CD4-positive, alpha-beta T cell (primary cell): ENCODE measurements at places on chromosomes 1 and 21.

- no peaks in the 10 kb centered on the region for H3K27me3 ChIP-seq
- no peak for DNase-seq
- no peaks in the 10 kb centered on the region for H3K4me1 ChIP-seq
- no peak overlapping the region for H3K27ac ChIP-seq
Observed at GRCh38 chr1:86016076-86016759, 140.4 kb downstream of the COL24A1 start.

- H3K4me3 ChIP-seq: no peak overlapping the region
- H3K4me1 ChIP-seq: no peaks in the 10 kb centered on the region
- no peak overlapping the region for H3K27ac ChIP-seq
- H3K36me3 ChIP-seq: no peaks in the 10 kb centered on the region
- no peak for DNase-seq
Observed at GRCh38 chr1:164588516-164589341, 29.7 kb downstream of the PBX1 start.

DNA sequence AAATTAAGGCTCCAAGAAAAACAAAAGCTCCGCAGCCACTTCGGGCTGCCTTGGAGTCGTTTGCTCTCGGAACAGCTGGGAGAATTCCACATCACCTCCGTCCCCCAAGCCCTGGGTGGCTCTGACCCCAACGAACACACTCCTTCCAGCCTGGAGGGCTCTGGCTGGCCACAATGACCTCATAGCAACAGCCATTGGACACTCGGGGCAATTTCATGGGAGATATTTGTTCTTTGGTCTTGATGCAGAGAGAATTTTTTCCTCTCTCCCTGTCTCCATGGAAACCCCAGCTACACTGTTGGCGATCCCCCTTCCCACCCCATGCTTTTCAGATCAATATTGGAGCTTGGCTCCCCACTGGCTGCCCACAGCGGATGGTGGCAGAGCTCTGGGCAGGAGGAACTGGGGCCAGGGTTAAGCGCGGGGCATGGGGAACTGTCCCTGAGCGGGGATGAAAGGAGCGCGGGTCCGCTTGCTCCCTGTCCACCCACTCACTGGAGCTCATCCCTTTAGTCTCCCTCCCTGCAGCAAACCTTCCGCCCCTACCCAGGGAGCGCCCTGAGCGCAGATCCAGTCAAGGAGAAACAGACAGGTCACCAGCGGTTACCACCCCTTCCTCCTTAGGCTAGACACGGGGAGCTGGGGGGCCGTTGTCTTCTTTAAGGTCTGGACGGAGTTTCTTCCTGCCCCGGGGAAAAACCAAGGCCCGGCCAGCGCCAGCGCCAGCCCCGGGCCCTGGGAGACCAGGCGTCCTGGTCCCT lies 1.2 kb downstream of the WNT4 start:
- H3K27ac ChIP-seq: no peak overlapping the region
- H3K27me3 ChIP-seq: peaks cover 42% of the 10 kb centered on the region
- no peaks in the 10 kb centered on the region for H3K36me3 ChIP-seq

- no peaks in the 10 kb centered on the region for H3K27me3 ChIP-seq
- peaks cover 28% of the 10 kb centered on the region for H3K36me3 ChIP-seq
- DNase-seq: peak; percentile 22
- no peak overlapping the region for H3K4me3 ChIP-seq
- H3K27ac ChIP-seq: no peak overlapping the region
Observed at GRCh38 chr1:25653558-25653957, 37.0 kb downstream of the MAN1C1 start.

DNA sequence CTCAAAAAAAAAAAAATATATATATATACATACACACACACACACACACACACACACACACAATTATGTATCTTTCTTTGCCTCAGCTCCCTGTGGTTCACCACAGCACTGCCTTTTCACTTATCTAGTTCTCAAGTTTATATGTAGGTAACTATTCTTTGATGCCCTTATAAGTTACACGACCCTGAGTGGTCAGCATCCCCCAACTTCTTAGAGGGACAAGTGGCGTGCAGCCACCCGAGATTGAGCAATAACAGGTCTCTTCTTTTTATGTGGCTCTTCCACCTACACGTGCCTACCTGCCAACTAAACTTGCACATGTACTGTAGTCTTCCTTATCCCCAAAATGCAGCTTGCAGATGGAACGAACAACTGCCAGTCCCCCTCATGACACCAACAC lies 120.8 kb downstream of the GABPA start:
- no peak overlapping the region for H3K27ac ChIP-seq
- peaks cover 2% of the 10 kb centered on the region for H3K27me3 ChIP-seq
- H3K4me3 ChIP-seq: no peak overlapping the region
- DNase-seq: no peak

- H3K27ac ChIP-seq: peak within 1 kb of the TSS; percentile 61
- DNase-seq: peak; percentile 97
- H3K27me3 ChIP-seq: no peaks in the 10 kb centered on the region
- H3K36me3 ChIP-seq: peaks cover 34% of the 10 kb centered on the region
- H3K4me3 ChIP-seq: peak within 1 kb of the TSS; percentile 69
- H3K4me1 ChIP-seq: peaks cover 56% of the 10 kb centered on the region
Observed at GRCh38 chr1:1324524-1325287, at the start of the genes CPTP and INTS11. CPTP (plus strand) TSS chr1:1324802; CDS start chr1:1326911, 2,109 bp downstream. INTS11 (minus strand) TSS chr1:1324660; CDS start chr1:1324608, 52 bp downstream.

GRCh38 chr1:67537667-67538018 lies 107.4 kb upstream of the SERBP1 start:
- H3K36me3 ChIP-seq: no peaks in the 10 kb centered on the region
- no peak for DNase-seq
- H3K4me3 ChIP-seq: no peak overlapping the region
- no peaks in the 10 kb centered on the region for H3K4me1 ChIP-seq
- H3K27ac ChIP-seq: no peak overlapping the region
- no peaks in the 10 kb centered on the region for H3K27me3 ChIP-seq

DNA sequence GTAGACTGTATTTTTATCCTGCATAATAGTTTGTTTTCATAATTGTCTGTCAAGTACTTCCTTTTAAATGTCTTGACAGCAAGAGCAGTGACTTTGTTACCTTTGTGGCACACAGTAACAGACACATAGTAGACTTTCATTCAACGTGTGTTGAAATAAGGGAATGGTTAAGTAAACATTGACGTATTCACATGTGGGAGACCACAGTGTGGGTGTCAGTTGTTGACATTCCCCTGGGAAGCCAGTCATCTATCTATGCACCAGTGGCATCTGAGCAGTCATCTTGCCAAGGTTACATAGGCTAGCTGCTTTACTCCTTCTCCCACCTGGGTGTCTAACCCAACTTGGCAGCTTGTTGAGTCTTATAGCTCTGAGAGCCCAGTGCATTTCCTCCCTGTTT lies 1.4 kb upstream of the NUP133 start:
- no peaks in the 10 kb centered on the region for H3K36me3 ChIP-seq
- no peak for DNase-seq
- H3K27me3 ChIP-seq: no peaks in the 10 kb centered on the region
- H3K4me3 ChIP-seq: no peak overlapping the region
- H3K27ac ChIP-seq: no peak overlapping the region

DNA sequence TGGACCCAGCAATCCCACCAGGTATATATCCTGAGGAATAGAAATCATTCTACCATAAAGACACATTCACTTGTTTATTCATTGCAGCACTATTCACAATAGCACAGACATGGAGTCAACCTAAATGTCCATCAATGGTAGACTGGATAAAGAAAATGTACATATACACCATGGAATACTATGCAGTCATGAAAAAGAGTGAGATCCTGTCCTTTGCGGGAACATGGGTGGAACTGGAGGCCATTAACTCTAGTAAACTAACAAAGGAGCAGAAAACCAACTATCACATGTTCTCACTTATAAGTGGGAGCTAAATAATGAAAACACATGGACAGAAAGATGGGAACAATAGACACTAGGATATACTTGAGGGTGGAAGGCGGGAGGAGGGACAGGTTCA lies 36.1 kb upstream of the PRKACB start:
- H3K36me3 ChIP-seq: no peaks in the 10 kb centered on the region
- no peak overlapping the region for H3K4me3 ChIP-seq
- no peaks in the 10 kb centered on the region for H3K4me1 ChIP-seq
- H3K27me3 ChIP-seq: no peaks in the 10 kb centered on the region

DNA sequence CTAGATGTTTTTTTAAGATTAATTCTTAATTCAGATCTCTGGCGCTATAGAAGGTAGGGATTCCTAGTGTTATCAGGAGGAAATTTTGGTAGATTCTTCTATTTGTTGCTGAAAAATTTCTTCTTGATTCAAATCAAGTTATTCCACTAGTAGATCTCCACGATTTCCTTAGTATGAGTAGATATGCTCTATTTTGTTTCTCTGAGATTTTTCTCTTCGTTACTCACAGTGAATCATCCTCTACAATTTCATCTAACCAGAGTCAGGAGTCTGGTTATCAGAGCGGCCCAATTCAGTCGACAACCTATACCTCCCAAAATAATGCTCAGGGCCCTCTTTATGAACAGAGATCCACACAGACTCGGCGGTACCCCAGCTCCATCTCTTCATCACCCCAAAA lies 18.8 kb upstream of the HAX1 start:
- no peak for DNase-seq
- H3K27me3 ChIP-seq: no peaks in the 10 kb centered on the region
- H3K27ac ChIP-seq: no peak overlapping the region
- H3K4me3 ChIP-seq: no peak overlapping the region

DNA sequence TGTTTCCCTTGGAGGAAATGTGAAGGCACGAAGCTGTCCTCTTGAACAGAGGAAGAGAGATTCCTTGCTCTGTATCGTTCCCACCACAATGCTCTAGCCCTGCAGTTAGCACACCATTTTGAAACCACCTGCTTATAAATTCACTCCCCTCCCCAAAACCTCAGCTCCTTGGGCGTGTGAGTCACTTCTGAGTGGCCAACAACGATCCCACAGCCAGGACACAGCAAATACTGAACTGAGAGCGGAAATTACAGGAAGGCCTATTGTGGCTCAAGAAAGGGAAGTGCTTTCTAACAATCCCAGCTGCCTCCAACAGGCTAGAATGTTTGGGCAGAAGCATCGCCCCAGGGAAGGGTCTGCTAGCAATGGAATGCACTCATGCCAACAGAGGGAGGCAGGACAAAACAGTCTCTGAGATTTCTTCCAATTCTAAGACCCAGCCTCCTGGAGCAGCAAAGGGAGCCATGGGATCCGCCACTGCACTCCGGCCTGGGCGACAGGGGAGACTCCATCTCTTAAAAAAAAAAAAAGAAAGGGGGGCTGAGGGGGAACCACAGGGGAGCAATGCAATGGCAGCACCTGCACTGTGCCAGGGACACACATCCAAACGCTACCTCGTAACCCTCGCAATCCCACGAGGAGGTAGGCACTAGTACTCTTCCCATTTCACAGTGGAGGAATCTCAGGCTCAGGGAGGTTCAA lies 1.9 kb downstream of the TMEM53 start:
- H3K4me3 ChIP-seq: no peak overlapping the region
- H3K4me1 ChIP-seq: peaks cover 31% of the 10 kb centered on the region
- no peaks in the 10 kb centered on the region for H3K36me3 ChIP-seq
- H3K27me3 ChIP-seq: no peaks in the 10 kb centered on the region
- DNase-seq: no peak

DNA sequence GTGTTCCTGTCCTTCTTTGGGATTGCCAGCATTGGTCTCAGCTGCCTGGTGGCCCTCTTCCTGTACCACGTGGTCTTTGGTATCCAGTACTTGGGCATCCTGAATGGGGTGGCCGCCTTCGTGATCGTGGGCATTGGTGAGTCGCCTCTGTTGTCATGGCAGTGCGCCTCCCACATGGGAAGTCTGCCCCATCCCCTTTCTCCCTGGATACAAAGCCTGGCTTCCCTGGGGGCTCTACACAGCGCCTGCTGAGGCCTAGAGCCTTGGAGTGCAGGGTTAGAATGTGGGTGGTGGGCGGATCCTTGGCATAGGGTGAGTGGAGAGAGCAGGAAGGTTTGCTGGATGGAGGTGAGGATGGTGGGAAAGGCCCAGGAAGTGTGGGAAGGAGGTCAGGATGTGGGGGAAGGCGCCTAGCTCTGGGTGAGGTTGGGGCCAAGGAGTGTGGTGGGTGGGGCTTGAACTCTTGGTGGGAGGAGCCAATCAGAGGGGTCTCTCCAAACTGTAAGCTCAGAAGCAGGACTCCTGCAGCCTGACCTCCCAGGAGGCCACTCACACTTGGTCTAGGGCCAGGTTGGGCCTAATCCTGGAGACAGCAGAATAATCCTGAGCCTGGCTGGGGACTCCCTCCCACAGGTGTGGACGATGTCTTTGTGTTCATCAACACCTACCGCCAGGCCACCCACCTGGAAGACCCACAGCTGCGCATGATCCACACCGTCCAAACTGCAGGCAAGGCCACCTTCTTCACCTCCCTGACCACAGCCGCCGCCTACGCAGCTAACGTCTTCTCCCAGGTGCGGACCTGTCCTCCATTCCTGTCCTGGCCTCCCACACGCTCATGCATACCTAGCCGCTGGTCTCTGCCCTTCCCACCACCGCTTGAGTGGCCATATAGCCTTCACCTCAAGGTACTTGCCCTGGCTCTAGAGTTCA lies 36.7 kb downstream of the DISP3 start:
- H3K4me1 ChIP-seq: no peaks in the 10 kb centered on the region
- no peak for DNase-seq
- no peaks in the 10 kb centered on the region for H3K36me3 ChIP-seq
- no peak overlapping the region for H3K27ac ChIP-seq
- no peaks in the 10 kb centered on the region for H3K27me3 ChIP-seq
- H3K4me3 ChIP-seq: no peak overlapping the region

- H3K4me1 ChIP-seq: peaks cover 23% of the 10 kb centered on the region
- peak overlapping the region; percentile 38 for H3K4me3 ChIP-seq
- DNase-seq: peak; percentile 54
- no peaks in the 10 kb centered on the region for H3K36me3 ChIP-seq
- no peaks in the 10 kb centered on the region for H3K27me3 ChIP-seq
Observed at GRCh38 chr1:65001231-65001792, 35.0 kb upstream of the JAK1 start.

DNA sequence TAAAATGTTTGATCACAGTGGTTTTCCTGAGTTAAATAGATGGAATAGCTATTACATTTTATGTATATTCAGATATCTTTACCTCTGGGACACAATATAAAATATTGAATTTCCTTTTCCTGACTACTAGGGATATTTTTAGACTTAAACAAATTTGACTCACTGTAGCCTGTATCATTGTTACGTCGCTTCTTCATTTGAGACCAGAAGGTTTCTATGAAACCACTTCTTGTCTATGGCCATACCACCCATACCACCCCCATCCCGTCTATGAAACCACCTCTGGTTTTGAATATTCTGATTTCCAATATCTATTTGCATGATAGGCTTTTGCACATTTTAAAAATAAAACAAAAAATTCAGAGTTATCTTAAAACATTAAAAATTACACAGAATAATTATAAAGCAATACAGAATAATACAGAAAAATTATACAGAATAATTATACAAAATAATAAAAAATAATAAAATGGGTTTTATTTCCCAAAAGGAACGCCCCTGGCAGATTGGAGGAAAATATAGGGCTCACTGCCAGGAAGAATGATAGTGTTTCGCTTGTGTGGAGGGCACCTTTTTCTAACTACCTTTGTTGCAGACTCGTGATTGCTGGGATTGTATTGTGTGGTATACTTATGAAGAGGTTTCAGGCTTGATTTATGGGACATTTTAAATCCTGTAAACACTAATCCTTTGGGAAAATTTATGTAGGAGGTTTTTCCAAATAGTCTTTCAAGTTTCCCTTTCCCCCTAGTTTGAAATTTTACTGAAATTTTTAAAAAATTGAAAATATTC lies 4.7 kb downstream of the SPEN start:
- no peak overlapping the region for H3K4me3 ChIP-seq
- no peaks in the 10 kb centered on the region for H3K27me3 ChIP-seq
- H3K4me1 ChIP-seq: peaks cover 28% of the 10 kb centered on the region
- no peak overlapping the region for H3K27ac ChIP-seq
- no peaks in the 10 kb centered on the region for H3K36me3 ChIP-seq

- DNase-seq: no peak
- H3K4me3 ChIP-seq: no peak overlapping the region
- H3K27ac ChIP-seq: no peak overlapping the region
- no peaks in the 10 kb centered on the region for H3K27me3 ChIP-seq
Observed at GRCh38 chr1:9889411-9889810, 20.7 kb downstream of the CTNNBIP1 start.
